CD4-positive, alpha-beta T cell treated with Interleukin-10 for 1 hour (primary cell): ENCODE measurements at places on chromosomes 4 and X.

GRCh38 chr4:63214076-63214475, 1195.2 kb downstream of the TECRL start:
- no peak for DNase-seq

- DNase-seq = no peak
Observed at GRCh38 chr4:15945516-15945915, 7.0 kb upstream of the FGFBP1 start.

DNA sequence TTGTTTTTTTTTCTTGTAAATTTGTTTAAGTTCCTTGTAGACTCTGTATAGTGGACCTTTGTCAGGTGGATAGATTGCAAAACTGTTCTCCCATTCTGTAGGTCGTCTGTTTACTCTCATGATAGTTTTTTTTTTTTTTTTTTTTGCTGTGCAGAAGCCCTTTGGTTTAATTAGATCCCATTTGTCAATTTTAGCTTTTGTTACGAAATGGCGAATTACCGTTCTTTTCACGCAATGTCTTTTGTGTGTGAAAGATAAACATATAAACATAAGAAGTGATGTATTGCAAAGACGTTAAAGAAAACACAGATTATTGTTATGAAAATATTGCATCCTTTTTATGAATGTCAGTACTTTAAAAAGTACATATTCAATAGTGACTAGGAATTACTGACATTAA, 34.5 kb downstream of the MAGEA10 start:
- no peak for DNase-seq

DNA sequence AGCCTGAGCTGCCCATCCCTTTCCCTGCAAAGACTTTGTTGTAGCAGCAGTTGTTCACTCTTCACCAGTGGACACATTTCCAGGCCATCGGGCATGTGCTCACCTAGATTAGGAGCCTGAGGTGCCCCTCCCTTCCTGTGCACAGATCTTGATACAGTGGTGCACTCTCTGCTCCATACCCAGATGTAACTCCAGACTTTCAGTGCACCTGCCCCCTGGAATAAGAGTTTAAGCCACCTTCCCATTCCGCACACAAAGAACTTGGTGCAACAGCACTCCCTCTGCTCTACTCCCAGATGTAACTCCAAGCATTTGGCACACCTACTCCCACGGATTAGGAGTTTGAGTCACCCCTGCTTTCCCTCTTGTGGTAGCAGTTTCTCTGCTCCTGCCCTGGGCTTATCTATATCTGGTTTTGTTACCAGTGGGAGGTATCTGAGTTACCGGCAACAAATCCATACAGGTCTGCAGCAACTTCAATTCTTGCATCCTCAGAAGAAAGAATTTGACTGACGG, 36.0 kb upstream of the PLK4 start:
- no peak for DNase-seq
